Panc1 (cell line): ENCODE measurements at places on chromosomes 7 and 10. TPM values are rescaled to one million over a fixed set of nuclear protein-coding genes. Genes with fewer than 3 reads are reported as not detected.

GRCh38 chr7:99624484-99624883 lies 7.7 kb downstream of the ZSCAN25 start:
- no peaks in the 10 kb centered on the region for H3K27me3 ChIP-seq
- no peak overlapping the region for H3K4me3 ChIP-seq
- no peak for DNase-seq
- no peaks in the 10 kb centered on the region for H3K4me1 ChIP-seq
- peaks cover 21% of the 10 kb centered on the region for H3K36me3 ChIP-seq
- H3K27ac ChIP-seq: no peak overlapping the region

DNA sequence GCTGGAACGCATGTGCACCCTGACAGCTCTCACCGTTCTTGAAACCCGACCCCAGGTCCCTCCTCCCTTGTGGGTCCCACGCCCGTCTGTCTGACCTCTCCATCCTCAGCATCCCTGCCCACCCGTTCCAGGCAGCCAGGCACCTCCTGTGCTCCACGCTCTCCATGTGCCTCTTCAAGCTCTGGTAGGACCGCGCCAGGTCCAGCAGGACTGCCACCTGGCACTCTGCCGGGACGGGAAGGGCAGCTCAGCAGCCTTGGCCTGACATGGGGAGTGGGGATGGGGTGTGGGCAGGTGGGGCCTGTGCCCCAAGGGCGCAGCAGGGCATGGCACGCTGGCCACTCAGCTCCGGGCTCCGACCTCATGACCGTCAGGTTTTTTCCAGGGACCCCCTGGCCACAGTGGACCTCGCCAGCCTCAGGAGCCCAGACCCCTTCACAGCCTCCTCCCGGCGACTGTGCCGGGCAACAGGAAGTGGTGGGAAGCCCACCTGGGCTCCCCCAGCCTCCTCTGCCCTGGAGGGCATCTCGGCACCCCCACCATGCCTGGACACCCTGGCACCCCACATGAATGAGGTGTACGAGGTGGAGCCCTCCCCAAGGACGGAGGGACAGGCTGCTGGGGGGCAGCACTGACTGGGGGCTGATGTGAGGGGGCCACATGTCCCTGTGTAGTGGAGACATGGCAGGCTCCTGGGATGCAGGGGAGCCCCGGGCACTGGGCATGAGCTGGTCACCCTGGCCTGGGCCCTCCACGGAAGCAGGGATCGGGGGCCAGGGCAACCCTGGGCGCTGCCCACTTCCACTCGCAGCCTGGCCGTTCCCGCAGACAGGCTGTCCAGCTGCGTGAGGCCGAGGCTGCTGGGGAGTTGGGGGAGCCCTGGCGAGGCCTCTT lies 25.1 kb upstream of the NKX6-2 start:
- no peaks in the 10 kb centered on the region for H3K4me1 ChIP-seq
- no peak overlapping the region for H3K27ac ChIP-seq
- no peak overlapping the region for H3K4me3 ChIP-seq

- no peak overlapping the region for H3K4me3 ChIP-seq
- no peak overlapping the region for H3K27ac ChIP-seq
- DNase-seq: no peak
These were observed 167.8 kb downstream of the CCDC71L start for GRCh38 chr7:106493041-106493731.

DNA sequence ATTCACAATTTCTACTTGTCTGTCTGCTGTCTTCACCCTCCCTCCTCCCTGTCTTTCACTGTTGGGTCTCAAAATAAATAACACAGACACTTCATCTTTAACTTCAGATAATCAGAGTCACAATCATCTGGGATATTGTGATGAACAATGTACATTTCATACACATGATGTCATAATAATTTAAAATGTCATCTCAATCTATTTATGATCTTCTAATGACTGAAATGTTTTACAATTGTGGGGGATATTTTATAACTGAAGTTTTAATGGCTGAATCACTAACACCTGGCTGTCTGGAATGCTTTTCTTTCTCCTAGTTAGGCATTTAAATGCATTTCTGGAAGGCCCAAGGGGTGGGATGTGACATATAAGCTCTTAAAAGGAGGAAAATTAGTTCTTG lies 859.8 kb downstream of the LRMDA start:
- H3K4me1 ChIP-seq: no peaks in the 10 kb centered on the region
- no peak overlapping the region for H3K27ac ChIP-seq

DNA sequence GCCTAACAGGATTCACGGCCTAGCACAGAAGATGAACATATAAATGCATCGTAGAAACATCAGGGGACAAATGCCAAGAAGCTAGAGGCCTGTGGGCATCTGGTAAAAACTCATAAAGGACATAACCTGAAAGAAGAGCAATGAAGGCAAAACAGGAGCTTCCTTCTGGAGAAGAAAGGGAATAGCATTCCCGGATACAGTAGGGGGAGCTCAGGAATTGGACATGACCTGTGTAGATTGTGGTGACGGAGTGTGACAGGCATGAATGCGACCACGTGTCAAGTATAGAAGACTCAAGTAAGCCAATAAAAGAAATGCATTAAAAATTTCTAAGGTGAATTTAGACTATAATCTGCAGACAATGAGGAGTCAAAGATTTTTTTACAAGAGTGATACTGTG lies 270.1 kb downstream of the AGMO start:
- H3K4me1 ChIP-seq: no peaks in the 10 kb centered on the region
- no peaks in the 10 kb centered on the region for H3K36me3 ChIP-seq
- no peaks in the 10 kb centered on the region for H3K27me3 ChIP-seq
- no peak for DNase-seq
- no peak overlapping the region for H3K27ac ChIP-seq

ABCC2 gene
- 6.5 TPM for total RNA-seq

GRCh38 chr7:47501406-47501805 lies 80.5 kb downstream of the TNS3 start:
- H3K36me3 ChIP-seq: peaks cover 23% of the 10 kb centered on the region
- peaks cover 100% of the 10 kb centered on the region for H3K4me1 ChIP-seq
- H3K27me3 ChIP-seq: no peaks in the 10 kb centered on the region
- H3K27ac ChIP-seq: peak overlapping the region; percentile 91

LEP gene
- not detected for total RNA-seq

LRRC18 gene
- total RNA-seq: not detected

DNA sequence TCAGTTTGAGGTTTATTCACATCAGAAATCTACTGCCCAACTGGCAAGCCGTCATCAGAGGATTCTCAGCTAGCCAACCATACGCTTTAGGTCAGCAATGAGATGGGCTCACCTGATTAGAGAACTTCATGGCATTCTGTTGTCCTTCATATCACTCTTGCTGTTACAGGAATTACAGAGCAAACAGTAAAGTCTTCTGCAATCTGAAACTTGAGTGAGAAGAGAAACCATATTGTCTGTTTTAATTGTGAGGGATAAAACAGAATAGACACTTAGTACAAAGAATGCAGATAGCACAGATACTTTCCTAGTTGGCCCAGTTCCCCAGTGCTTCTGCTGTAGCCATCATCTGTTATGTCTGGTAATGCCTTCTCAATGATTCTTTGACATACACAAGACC lies 366.6 kb downstream of the EXOC4 start:
- no peaks in the 10 kb centered on the region for H3K27me3 ChIP-seq
- DNase-seq: no peak
- no peaks in the 10 kb centered on the region for H3K36me3 ChIP-seq
- no peaks in the 10 kb centered on the region for H3K4me1 ChIP-seq
- H3K27ac ChIP-seq: no peak overlapping the region
- no peak overlapping the region for H3K4me3 ChIP-seq
